ENCODE measurements at places on chromosomes 2 and 18.

DNA sequence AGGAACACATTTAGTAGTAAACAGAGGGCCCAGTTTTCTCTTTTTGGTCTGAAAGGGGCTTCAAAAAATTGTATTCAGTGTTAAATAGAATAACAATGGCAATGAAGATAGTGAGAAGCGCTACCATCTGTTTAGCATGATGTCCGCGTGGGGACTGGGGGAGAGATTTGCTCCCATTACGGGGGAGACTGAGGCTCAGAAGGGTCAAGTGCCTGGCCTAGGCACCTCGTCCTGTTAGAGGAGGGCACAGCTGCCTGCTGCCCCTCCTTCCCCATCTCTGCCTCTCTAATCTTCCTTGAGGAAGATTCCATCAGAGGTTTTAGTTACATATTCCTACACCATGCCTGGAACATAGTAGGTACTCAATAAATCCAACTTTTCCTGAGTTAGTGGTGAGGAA is 10.1 kb upstream of the TMEM185B start:
- no peak for DNase-seq

DNA sequence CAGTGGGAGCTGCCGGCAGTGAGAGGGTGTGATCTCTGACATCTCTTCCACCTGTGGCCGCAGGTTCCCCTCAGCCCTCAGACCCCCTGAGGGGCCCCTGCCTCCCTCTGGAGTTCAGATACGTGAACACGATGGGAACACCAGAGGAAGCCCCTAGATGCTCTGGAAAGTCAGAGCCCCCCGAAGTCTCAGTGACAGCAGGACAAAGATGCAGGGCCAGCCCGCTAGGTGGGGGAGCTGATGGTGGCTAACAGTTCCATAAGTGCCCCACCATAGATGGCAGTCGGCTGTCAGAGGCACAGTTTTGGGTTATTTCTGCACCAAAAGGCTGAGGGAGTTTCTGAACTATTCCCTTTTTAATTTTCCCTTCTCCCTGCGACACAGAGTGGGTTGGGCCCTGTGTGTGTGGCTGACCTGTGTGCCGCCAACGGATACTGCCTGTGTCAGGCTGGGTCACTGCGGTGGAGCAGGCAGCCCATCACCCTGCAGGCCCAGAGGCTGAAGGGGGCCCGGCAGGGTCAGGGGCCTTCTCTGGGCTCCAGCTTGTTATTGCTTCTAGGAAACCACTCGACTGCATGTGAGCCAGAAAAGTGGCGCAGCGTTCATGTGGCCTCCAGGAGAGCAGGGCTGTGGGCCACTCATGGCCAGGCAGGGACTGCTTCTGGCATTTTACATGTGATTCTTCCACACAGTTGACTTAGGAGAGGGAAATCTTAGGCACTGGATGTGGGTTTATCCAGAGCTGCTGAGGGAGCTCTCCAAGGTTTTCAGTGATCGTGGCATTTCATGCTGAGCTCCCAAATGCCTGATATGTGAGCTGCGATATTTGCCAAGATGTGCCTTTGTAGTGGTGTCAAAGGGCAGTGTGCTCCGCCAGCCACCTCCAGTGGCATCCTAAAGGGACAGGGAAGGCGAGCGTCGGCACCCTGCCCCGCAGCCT is 225.1 kb downstream of the SH3RF3 start:
- DNase-seq, result no peak

DNA sequence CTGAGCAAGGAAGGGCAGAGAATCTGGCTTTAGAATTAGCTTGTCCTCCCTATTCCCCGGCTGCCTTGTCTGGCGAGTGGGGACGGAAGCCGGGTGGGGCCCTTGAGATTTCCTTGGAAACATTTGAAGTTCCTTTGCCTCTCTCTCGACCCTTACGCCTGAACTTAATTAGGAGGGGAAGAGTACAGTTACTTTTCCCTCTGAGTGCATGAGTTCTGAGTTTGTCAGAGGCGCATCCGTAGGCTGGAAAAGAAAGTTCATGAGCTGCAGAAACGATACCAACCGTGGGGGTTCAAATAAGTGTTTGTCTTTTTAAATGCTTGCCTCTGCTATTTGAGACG is 468 bp downstream of the PIKFYVE start:
- peak; percentile 27 for DNase-seq

- DNase-seq, result no peak
Measured at GRCh38 chr2:187575751-187576067, 21.5 kb upstream of the TFPI start.

GRCh38 chr2:145169285-145169684 is 649.4 kb upstream of the ZEB2 start:
- DNase-seq, result no peak

GRCh38 chr2:188326669-188327301 is 35.1 kb downstream of the GULP1 start:
- DNase-seq, result peak; percentile 59

GRCh38 chr2:145994910-145995309 is 1475.0 kb upstream of the ZEB2 start:
- DNase-seq, result no peak

GRCh38 chr18:48621240-48621639 is 82.4 kb downstream of the CTIF start:
- peak; percentile 82 for DNase-seq

DNA sequence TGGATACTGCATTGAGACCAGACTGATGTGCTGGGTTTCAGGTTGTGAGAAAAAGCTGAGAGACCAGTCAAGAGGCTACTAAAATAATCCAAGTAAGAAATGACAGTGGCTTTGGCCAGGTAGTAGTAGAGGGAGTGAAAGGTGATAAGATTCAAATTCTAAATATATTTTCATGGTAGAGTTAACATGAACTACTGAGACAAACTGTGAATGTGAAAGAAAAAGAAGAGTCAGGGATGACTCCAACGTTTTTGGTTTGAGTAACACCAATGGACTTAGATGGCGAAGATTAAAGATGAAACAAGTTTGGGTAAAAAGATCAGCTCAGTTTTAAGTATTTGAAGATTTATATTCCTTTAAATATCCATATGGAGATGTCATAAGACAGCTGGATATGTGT is 209.4 kb downstream of the ZEB2 start:
- DNase-seq, result no peak

- no peak for DNase-seq
Measured at GRCh38 chr2:102967451-102967850, 205.6 kb downstream of the TMEM182 start.

DNA sequence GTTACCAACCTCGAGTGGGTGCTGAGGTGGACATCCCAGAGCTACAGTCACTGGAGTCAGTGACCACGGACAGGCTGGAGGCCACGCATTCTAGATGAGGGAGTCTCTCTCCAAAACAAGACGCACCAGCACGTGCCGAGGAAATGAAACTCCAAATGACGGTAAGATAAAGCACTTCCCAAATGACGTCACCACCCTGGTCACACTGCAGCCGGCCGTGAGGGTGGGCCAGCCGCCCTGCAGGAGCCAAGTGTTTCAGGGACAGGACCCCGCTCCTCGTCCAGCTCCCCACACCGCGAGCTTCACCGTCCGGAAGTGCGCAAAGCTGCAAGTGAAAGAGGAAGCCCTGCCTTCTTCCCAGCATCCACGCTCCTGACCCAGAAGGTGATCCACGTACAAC is 99.4 kb downstream of the ZNF516 start:
- DNase-seq, result no peak

- DNase-seq, result no peak
Measured at GRCh38 chr18:8468191-8468590, 141.0 kb upstream of the RAB12 start.

DNA sequence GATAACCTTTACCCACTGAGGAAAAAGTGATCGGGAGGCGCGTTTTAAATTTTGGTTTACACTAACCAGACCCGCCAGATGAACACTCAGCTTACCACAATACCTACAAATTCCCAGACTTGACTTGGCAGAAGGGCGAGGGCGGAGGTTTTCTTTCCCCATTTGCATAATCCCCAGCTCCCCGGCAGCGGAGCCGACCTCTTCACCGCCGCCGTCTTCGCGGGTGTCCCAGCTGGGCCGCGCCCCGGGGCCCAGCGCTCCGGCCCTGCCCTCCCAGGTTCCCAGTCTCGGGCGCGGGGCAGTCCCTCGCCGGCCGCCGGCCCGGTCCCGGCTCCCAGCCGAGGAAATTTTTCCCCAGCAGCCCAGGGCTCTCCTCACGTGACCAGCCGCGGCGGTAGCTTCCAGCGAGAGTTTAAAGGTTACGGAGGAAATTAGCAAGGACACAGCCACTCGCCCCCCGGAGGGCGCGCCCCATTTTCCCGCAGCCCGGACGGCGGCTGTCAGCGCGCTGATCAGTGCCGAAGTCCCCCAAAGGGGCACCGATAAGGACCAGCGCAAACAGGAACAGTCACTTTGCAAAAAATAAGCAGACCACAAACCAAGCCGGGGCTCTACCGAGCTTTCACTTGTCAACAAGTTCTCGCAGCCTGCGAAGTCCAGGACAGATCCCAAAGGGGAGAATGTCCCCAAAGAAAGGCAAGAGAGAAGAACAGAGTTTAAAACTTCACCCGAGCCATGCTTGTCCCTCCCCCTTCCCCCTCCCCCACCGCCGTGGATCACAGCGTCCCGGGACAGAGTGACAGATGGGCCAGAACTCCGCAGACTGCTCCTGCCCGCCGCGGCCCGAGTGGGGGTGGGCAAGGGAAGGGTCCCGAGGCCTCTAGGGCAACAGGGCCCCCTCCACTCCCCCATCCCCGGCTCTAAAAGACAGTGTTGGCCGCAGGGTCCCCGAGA is 1.3 kb upstream of the PRKCE start:
- peak; percentile 63 for DNase-seq

- DNase-seq, result no peak
Measured at GRCh38 chr18:6509832-6510231, 95.1 kb upstream of the L3MBTL4 start.

DNA sequence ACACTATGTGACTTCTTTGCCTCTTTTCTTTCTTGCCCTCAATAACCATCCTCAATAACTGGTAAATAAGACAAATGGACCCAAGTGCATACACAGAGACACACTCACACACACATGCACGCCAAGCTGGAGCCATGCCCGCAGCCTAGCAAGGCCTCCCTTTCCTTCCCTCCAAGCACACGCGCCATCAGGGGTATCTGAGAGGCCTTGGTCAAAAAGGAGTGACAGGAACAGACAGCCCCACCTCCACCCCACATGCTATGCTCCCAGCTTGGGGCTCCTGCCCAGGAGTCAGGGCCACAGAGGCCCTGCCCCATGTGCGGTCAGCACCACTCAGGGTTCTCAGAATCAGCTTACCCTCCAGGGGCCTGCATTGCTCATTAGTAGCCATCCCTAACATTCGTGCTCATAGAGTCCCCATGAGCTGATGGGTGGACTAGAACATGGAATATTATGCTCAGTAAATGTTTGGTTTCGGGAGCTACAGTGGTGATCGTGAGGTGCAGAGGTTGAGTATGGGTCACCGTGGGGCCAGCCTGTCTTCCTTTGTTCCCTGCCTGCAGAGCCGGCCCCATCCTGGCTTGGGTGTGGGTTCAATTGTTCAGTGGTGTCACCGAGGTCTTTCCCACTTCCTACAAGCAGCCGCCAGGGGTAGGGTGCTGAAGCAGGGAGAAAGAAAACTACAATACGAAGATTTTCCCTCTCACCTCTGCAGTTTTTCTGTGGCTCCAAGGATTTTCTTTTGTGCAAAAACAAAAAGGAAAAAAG is 158.2 kb upstream of the RAB12 start:
- DNase-seq, result no peak

GRCh38 chr2:98012561-98012991 is 16.8 kb upstream of the TMEM131 start:
- DNase-seq, result no peak

DNA sequence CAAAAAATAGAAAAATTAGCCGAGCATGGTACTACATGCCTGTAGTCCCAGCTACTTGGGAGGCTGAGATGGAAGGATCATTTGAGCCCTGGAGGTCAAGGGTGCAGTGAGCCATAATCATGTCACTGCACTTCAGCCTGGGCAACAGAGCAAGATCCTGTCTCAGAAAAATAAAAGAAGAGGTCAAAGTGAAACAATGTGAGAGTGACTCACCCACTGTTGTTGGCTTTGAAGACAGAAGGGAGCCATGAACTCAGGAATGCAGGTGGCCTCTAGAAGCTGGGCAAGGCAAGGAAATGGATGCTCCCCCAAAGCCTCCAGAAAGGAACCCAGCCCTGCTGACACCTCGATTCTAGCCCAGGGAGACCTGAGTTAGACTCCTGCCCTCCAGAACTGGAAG is 3.7 kb upstream of the TMEM214 start:
- DNase-seq, result no peak

- DNase-seq, result peak; percentile 78
Measured at GRCh38 chr2:51919395-51919794, 887.5 kb upstream of the NRXN1 start.

DNA sequence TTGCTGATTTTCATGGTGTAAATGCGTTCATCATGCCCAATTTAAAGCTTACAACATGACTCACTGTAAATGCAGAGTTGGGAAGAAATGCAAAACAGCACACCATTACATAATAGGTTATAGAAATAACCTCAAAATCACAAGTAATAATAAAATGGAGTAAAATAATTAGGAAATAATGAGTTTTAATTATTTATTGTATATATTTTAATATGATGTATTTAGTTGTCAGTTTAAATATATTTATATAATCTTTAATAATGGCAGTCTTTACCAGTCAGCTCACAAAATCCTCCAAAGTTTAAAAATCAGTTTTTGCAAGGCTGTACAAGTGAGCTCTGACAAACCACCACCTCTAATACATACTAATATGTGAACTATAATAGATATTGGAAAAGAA is 180.2 kb downstream of the RND3 start:
- DNase-seq, result no peak

DNA sequence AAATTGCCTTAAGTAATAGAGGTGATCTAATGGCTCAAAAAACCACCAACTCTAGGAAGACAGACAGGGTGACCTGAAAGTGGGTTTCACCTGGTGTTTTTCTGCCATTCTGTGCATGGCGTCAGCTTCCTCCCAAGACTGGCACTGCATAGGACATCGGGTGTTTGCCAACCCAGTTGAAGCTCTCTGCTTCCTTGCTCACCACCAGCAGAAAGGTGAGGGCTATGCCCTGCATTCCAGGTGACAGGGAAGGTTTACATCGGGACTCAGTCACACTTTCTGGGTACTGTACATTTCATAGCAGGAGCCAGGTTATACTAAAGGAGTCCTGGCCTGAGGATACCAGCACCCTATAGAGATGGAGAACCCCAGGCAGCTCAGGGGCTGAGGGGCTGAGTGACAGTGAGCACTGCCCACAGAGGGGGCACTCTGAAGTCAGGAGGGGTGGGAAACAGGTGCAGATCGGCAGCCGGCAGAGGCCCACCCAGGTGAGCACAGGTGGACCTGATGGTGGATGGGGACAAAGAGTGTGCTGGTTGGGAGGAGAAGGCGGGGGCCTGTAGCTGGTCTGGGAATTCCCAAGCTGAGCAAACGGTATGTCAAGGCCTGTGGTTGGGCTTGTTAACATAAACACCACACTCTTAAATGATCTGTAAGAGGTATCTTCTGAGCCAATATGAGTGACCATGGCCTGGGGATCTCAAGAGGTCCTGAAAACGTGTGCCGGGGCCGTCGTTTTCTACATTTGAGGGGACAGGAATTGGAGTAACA is 18.1 kb downstream of the TPRKB start:
- no peak for DNase-seq

- DNase-seq, result peak; percentile 37
Measured at GRCh38 chr2:30417253-30417652, 29.8 kb upstream of the LCLAT1 start.

Data from fibroblast of pulmonary artery (primary cell).